NCI-H2171 treated with DMSO at 0.1 percent for 48 hours (cell line): ENCODE measurements at places on chromosomes 13 and 19.

GRCh38 chr13:61039302-61039701 is 376.3 kb downstream of the PCDH20 start:
- no peak for DNase-seq

DNA sequence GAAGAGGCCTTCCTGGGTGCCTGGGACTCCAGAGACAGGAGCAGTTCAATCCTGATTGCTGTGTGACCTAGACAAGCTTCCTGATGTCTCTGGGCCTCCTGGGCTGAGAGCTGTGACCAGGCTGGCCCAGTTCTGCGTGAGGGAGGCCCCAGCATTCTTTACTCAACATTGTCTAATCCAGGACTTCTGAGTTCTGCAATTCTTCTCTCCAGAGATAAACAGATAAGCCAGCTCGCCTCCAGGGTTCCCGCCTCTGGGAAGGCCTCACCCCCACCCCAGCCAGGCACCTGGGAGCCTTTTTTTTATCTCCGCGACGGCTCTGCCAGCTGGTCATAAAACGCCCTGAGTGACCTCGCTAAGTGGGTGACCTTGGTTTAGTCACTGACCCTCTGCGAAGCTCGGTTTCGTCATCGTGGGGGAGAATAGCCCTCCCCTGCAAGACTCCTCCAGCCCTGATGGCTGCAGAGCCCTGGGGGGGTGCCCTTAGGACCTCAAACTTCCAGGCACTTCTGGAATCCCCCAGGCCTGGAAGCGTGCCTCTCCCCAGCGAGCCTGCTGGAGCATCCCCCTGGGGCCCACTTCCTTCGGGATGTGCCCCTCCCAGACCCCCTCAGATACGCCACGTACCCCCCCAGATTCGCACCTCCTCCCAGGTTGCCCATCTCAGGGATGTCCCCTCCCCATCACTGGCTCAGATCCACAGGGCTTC is 1.9 kb downstream of the SULT2B1 start:
- peak; percentile 44 for DNase-seq

GRCh38 chr13:35473206-35473775 is 3.2 kb downstream of the MAB21L1 start:
- no peak for DNase-seq

GRCh38 chr19:57888560-57889231 is at the start of gene ZNF814:
ZNF814 (minus strand) TSS chr19:57889037; CDS start chr19:57888802, 235 bp downstream.
- DNase-seq = no peak

DNA sequence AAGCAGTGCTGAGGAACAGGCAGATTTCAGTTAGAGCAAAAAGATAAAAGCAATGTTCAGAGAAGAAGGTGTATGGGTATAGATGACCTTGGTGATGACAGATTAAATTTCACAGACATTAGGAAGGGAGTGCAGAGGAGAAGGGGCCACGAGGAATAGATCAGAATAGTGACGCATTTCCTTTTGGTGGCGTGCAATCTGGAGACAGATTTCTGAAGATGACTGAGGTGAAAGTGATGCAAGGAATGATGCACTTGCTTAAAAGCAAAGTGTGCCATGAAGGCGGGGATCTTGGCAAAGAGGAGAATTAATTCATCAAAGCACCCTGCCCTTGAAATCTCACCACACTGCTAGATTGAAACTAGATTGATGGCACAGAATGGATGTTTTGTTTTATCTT is 202.4 kb downstream of the ITGBL1 start:
- no peak for DNase-seq

GRCh38 chr13:76758738-76759137 is 127.5 kb downstream of the KCTD12 start:
- no peak for DNase-seq

DNA sequence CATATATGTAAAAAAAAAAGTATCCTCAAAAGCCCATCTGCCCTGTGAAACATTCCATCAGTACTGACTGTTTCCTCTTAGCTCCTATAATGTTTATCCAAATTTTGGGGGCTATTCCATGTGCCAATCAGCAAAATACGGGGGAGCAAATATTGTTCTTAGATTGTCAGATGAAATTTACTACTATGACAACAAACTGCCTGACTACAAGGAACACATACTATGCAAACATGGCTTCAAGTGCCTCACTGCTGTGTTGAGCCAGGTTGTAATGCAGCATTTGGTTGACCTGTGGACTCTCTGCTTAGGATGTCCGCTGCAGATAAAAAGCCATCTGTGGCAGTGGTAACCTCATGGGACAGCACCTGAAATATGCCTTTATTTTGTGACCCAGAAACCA is 98.2 kb upstream of the SCEL start:
- DNase-seq = no peak

DNA sequence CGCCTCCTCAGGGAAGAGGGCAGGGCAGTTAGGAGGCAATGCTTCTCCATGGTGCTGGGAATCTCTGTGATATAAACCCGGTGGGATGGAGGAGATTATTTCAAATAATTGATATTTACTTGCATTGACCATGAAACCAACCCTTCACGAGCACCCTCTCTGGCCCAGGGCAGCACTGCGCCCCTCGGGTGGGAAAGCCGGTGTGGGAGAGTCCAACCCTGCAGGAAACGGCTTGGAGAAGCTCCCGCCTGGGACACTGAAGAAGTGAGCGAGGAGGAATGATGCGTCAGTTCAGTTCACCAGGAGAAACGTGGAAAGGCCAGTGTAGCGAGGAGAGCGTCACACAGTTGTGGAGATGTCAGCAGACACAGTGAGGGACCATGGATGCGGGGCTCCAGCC is 99.9 kb downstream of the COL4A2 start:
- no peak for DNase-seq

DNA sequence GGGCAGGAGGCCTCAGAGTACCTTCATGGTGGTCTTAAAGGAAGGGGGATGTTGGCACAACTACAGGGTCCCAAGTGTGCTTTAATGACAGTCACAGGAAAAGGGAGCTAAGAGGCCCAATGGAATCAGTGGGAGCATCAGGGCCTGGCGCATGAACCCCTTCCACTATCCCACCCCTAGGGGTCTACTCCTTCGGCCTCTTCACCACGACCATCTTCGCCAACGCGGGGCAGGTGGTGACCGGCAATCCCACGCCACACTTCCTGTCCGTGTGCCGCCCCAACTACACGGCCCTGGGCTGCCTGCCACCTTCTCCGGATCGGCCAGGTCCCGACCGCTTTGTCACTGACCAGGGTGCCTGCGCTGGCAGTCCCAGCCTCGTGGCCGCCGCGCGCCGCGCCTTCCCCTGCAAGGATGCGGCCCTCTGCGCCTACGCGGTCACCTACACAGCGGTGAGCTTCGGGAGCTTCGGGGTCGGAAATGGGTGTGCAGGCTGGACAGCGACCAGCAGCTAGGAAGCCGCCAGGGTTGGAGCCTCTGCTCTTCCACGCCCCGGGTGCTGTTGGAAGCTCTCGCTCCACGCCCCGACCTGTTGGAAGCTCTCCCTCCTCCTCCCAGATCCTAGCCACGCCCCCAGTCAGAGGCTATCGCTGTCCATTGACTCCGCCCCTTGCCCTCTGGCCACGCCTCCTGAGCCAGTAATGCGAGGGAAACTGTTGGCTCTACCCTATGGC is 6.0 kb downstream of the PLPPR2 start:
- no peak for DNase-seq

DNA sequence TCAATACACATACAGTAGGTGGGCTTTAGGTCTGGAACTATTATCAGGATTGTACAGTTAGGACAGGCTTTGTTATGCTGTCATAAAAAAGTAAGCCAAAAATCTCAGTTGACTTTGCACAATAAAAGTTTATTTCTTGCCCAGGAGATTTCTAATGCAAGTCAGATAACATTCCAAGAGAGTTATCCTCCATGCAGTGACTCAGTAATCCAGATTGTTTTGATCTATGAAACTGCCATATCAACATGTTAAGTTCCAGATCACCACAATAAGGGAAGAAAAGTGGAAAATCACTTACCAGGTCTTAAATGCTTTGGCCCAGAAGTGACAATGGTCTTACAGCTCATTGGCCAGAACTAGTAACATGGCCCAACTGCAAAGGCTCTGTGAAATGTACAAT is 636.2 kb upstream of the KLF12 start:
- no peak for DNase-seq

DNA sequence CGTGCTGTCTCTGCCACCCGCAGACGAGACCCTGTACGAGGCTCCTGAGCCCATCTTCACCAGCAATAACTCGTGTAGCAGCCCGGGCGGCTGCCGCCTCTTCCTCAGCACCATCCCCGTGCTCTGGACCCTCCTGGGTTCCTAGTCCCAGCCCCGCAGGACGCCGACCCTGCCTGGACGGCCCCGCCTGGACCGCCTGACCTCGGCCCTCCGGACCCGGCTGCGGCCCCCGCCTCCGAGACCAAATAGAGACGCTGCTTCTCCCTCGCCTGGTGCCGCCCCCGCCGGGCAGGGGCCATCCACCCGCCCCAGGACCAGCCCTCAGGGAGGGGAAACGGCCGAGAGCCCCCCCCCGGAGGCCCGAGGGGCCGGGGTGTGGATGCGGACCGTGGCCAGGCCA is 14.1 kb downstream of the EFNA2 start:
- no peak for DNase-seq

DNA sequence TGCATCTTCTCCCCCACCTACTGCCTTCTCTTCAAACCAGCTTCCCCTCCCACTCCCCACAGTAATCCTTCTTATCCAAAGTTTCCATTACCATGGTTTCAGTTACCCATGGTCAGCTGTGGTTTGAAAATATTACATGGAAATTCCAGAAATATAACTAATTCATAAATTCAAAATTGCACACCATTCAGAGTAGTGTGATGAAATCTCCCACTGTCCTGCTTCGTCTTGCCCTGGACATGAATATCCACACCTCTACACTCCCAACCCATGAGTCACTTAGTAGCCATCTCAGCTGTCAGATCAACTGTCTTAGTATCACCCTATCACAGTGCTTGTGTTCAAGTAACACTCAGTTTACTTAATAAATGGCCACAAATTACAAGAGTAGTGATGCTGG is 3.8 kb upstream of the KCTD12 start:
- DNase-seq = no peak

DNA sequence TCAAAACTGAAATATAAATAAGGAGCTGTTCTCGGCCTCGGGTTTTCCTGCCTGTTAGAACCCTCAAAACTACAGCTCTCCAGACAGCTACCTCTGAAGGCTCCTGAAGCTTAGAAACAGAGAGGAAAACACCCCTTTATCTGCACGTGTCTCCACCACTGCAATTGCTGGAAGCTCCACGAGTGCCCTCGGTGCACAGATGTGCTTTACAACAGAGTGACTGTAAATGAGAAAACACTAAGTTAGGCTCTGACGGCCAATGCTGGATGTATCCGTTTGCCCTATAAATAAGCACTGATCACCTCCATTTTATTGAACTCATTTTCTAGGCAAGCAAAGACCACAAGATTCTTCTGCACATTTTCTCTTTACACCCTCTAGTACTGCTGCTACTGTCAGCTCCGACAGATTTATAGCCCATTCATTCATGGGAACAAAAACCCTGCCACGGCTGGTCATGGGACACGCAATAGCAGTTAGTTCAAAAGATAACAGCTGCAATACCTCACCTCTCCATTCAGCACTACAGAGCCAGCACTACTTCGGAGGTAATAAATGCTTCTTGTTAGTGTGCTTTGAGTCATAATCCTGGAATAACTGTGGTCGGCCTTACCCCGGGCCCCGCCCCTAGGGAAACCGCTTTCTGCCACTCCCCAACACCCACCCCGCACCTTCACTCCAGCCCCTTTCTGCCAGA is 241.1 kb upstream of the ZNF507 start:
- no peak for DNase-seq

- no peak for DNase-seq
These were observed 3.2 kb upstream of the POLR2E start for GRCh38 chr19:1098177-1099051.

GRCh38 chr13:52797176-52797575 is 51.3 kb downstream of the PCDH8 start:
- DNase-seq = no peak

DNA sequence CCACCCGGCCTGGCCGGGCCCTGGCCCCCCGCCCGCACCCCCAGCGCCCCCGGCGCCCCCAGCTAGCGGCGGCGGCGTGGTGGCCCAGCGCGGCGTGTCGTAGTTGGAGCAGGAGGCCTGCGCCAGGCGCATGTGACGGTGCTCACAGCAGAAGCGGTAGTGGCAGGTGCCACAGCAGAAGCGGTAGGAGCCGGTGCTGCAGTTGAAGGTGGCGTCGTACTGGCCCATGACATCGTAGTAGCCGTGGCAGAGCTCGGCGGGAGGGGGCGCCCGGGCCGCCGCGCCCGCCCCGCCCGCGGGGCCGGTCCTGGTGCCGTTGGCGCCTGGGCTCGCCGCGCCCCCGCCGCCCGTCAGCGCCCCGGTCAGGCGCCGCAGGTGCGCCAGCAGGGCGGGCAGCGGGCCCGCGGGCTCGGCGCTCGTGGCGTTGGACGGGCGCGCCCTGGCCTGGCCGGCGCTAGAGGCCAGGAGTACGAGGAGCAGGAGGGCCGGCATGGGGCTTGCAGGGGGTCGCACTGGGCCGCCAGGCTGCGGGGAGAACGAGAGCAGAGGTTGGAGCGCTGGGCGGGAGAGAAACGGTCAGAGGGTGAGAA is 633 bp downstream of the SHISA7 start:
- DNase-seq = peak; percentile 53

DNA sequence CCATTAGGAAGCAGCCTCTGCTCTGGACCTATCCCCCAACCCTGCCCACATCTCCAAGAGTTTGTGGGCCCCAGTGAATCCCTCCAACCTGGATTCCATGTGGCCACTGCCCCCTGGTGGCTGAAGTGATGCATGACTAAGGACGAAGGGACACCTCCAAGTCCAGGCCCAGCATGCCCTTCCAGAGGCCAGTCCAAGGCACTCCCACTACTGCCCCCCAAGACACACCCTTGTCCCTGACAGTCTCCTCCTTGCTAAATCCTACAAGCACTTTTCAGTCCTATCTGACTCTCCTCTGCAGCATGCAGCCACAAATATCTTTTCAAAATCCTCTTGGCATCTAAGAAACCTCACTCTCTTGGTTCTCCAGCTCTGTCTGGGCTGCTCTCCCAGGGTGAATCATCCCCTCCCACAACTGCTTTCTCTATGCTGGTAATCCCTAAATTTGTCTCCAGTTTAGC is 33.0 kb downstream of the DEDD2 start:
- DNase-seq = peak; percentile 33

- DNase-seq = no peak
These were observed 194.0 kb upstream of the PCDH17 start for GRCh38 chr13:57437587-57437986.

DNA sequence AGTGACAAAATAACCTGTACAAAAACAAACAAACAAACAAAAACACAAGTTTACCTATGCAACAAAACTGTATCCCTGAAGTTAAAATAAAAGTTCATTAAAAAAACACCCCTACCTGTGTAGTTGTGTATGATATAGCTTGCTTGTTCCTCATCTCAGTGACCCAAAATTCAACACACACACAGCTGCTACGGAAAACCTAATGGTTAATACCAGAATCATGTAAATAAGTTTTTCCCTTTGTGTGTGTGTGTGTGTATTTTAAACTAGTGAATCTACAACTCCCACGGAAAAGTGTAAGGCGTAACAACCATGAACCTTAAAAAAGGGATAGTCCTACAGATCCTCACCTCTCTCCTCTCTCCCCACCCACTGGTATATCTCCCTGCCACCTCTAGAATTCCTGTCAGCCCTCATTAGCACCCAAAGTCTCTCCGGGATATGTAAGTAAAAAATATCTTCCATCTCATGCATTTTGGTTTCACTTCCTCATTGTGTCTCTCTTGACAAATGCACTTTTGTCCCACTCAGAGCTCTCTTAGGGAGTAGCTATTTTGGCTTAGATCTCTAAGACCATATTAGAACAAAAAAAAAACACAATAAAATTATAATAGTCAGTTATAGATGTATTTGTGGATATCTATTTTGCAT is 2236.5 kb downstream of the PCDH9 start:
- no peak for DNase-seq
